ENCODE measurements at places on chromosomes 12 and 14.

- DNase-seq = no peak
These were observed 44.5 kb upstream of the VPS33A start for GRCh38 chr12:122310626-122311333.

DNA sequence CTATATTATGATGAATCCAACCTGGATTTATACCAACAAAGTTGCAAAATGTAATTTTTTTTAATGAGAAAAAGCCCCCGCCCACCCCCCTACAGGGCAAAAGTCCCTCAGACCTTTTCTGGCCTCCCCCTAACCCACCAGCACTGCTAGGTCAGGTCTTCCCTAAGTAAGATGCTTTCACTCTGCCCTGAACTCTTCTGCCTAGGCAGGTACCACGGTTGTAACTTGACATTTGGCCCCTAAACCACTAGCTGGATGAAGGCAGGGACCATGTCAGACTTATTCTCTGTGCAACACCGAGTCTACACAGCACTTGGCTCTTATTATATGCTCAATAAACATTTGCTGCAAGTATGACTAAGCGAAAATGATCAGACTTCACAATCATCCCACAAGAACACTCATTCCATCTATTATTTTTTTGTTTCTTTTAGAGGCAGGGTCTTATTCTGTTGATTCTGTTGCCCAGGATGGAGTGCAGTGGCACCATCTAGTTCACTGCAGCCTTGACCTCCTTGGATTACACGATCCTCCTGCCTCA lies 63.2 kb downstream of the SPRING1 start:
- no peak for DNase-seq

DNA sequence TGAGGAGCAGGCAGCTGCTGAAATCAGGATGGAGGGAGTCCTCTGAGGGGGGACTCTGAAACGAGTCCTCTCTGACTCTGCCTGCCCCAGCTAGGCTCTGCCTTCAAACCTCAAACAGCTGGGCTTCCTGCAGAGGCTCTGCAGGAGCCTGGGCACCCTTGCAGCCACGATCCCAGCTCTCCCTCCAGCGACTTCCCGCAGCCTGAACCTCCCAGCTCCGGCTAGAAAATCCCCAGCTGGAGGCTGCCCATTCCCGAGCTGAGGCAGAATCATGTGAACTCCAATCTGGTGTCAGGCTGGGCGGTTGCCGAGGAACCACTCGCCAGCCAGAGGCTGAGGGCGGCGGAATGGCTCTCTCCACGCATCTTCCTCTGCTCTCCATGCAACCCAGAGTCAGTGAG lies at the start of gene GPR68:
GPR68 (minus strand) TSS at position 204 of the 401 bp plus-strand sequence. CDS start 9,654 bp downstream, outside the sequence.
- peak; percentile 62 for DNase-seq

GRCh38 chr14:74934041-74934440 lies 11.0 kb upstream of the RPS6KL1 start:
- no peak for DNase-seq

DNA sequence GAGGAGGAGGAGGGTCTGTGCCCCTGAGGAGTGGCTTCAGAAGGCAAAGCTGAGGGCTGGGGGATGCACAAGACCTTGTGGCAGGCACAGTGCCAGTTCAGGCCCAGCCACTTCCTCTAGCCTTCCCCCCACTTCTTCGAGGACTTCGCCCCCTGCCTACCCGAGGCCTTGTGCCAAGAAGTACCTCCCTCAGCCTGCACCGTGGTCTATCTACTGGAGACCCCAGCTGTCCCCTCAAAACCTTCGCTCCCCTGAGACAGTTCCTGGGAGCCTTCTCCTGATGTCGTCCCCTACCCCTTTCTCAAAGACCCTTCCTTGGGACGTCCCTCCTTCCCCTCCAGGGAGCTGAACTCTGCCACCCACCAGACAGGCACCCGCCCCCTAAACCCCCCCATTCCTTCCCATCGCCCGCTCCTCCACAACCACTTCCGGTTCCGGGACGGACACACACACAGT lies 604 bp downstream of the ZNF384 start:
- peak; percentile 54 for DNase-seq

DNA sequence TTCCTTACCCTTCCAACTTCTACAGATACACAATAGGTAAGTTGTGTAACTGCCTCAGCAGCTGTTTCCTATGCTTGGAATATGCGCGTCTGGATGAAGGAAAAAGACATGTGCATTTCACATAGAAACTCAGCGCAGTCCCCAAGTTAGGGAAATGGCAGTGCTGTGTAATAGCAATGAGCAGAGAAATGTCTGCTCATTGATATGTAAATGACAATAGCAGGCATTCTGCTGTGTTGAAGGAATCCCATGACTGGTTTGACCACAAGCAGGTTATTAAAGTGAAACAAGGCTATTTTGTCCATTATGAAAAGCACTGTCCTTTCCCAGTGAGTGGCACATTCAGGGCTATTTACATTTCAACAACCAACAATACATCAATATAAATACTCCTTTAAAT lies 106.6 kb downstream of the BTG1 start:
- DNase-seq = no peak

GRCh38 chr12:120496413-120497340 lies 764 bp downstream of the DYNLL1 start:
- DNase-seq = peak; percentile 60

DNA sequence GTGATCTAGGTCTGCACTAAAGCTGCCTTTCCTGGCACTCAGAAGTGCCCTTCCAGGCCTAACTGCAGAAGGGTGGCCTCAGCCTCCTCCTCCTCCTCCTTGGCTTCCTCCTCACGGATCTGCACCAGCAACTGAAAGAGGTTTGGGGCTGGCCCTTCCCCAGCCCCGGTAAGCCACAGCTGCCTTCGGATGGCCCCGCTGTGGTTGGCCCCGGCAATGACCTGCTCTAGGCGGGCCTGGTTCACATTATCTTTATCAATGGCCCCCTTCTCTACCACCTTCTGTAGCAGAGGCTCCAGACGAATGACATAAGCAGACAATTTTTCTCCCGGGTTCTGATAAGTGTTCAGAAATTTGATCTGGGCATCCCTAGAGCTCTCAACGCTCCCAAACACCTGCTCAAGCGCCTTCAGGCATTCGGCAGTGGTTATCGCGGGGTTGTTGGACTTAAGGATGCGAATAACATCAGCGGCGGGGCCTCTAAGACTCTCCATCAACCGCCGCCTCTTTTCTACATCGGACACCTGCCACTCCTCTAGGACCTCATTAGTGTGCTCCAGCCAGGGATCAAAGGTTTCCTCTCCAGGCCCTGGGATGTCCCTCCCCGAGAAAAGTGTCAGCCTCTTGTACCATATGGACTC lies 1.5 kb downstream of the PNMA1 start:
- DNase-seq = peak; percentile 55

DNA sequence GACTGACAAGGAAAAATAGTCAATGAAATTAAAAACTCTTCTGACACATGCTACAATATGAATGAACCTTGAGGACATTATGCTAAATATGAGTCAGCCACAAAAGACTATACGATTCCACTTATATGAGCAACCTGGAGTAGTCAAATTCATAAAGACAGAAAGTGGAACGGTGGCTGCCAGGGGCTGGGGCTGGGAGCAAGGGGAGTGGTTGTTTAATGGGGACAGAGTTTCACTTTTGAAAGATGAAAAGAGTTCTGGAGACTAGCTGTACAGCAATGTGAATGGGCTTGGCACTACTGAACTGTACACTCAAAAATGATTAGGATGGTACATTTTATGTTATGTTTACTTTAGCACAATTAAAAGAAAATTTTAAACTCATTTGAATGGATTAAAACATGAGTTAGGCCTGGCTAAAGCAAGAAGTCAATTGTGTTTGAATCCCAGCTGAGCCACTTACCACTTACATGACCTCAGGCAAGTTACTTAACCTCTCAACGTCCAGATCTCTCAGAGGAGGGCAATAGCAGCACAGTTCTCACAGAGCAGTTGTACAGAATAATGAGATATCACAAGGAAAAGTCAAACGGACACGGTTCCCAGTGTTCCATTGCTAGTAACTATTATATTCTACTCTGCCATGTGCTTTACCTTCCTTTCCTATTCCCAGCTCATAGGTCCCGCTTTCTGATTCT lies 102.5 kb downstream of the SPTSSA start:
- DNase-seq = no peak

DNA sequence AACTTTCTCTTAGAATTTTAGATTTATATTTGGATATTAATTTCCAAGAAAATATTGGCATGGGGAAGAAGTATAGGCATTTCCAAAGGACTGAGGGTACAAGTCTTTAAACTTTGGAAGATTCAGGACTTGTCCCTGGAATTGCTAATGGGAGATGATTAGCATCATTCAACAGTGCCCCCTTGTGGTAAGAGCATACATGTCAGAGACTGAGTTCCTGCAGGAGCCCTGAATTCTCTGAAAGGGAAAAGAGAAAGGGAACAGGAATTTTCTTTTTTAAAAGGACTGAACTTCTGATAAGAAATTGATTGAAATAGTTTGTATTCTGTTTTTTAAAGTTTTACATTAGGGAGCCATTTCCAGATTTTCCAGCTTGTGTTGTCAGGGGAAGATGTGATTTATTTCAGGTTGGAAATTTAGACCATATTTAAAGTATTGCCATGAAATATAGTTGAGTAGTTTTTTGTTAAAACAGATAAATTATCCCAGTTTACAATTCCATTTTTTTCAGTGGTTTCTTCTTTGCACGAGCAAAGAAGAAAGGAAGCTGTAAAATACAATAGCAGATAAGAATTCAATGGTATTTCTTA lies 44.0 kb upstream of the REP15 start:
- peak; percentile 38 for DNase-seq

GRCh38 chr14:66401449-66402095 lies 84.6 kb upstream of the CCDC196 start:
- no peak for DNase-seq

DNA sequence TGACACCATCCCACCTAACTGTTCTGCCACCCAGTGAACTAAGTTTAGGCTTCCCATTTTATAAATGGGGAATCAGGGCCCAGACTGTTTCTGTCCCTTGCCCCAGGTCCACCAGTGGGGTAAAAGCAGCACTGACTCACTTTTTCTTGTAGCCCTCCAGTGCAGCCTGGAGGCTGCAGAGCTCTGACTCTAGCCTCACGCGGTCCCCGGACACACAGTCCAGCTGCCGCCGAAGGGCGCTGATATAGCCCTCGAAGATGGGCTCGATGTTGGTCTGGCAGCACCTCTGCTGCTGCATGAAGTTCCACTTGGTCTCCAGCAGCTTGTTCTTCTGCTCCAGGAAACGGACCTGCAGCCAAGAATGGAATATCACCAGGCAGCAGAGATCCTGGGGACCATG lies 2.6 kb downstream of the KRT82 start:
- no peak for DNase-seq

GRCh38 chr14:32713856-32714255 lies 224.8 kb upstream of the NPAS3 start:
- no peak for DNase-seq

DNA sequence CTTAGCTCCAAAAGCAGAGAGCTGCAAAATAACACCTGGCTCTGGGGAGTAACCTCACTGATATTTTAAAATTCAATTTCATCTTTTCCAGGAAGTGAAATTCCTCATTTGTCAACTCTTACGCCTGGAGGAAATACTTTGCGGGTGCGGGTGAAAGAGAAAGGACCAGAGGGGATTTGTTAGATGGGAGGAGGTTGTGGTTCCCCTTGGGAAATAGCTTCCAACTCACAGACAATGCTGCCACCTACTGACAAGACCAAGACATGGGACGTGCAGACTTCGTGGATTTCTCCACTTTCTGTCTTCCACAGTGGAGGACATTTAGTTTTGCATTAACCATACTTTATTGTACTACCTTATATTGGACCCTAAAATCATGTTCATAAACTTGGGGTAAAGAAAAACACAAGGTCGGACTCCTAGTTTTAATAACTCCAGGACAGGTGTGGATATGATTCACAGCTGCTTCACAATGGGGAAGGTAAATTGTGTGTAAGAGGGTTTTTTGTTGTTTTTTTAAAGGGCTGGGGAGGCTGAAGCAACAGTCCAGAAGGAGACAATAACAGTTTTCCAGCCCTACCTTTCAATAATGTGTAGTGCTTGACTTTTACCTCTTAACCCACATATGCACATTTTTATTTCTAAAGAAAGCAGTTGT lies 10.8 kb downstream of the FBXL14 start:
- DNase-seq = peak; percentile 78

GRCh38 chr14:71165121-71166031 lies 258.1 kb downstream of the PCNX1 start:
- DNase-seq = no peak

GRCh38 chr14:43369710-43370564 lies 1137.1 kb downstream of the FSCB start:
- no peak for DNase-seq

DNA sequence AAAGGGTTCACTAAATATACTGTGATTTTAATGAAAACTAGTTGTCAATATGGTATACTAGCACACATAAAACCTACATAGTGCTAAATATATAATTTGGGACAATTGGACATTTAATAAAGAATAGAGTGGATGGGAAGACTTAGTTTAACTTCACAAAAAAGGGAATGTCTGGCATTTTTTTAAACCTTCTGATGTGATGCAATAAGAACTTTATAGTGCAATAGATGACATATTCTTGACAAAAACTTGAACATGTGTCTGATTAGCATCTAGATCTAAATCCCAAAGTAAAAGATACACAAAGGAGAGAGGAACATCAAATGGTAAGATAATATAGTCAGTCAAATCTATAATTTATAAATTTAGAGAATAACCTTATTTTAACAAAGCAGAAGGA lies 488.3 kb upstream of the SYT1 start:
- no peak for DNase-seq

- DNase-seq = no peak
These were observed 648.3 kb upstream of the MDGA2 start for GRCh38 chr14:48323665-48324064.

- DNase-seq = no peak
These were observed 3.4 kb downstream of the PTHLH start for GRCh38 chr12:27968972-27969623.

- no peak for DNase-seq
These were observed 22.5 kb upstream of the PDE3A start for GRCh38 chr12:20345866-20346265.

DNA sequence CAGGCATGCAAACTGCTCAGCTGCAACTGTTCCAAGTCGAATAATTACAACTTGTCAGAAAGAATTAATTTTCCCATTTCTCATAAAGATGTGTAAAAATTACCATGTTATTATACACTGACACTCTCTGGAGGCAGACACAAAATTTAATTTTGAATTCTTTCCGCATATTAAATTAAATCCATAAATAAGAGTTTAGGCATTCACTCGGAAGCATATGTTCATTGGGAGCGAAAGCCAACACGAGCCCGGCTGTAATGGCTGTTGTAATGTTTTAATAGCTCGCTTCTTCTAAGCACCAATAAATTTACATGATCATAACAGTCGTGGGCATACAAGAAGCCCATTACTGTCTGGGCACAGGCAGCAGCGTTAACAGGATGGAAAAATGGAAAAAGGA lies 189.6 kb upstream of the SOX5 start:
- no peak for DNase-seq

DNA sequence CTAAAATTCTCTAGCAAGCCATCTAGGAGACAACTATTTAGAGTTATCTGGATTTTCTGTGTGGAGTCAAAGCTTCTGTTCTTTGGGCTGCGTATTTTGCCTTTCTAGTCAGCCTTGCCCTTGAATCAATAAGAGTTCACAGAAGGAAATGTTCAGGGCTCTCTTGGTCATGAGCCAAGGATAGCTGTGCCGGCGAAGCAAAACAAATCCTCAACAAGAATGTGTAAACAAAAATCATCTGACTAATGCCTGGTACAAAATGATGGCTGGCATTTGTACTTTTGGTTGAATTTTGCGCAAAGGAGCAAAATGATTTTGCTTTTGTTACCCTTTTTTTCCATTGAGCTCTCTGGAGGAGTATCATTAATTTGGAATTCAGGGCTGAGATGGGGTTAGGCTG lies 171.1 kb downstream of the DACT1 start:
- DNase-seq = no peak
